ENCODE measurements at places on chromosomes 7 and 10.

DNA sequence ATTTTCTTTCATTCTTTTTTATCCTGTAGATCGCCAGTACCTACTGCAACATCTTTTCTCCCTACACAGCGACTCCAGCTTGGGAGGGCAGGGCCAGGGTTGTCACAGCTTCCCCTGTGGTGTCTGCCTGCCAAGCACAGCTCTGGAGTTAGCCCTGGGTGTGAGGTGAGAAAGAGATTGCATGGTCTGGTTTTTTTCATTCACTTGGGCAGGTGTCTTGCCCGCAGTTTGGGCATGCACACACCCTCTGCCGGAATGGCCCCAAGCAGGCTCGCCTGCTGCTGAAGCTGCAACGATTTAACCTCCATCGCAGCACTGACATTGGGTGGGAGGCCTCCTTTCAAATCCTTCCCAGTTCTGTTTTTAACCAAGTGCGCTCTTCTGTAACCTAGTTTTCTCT, 132.8 kb downstream of the WNT2 start:
- DNase-seq, result no peak

DNA sequence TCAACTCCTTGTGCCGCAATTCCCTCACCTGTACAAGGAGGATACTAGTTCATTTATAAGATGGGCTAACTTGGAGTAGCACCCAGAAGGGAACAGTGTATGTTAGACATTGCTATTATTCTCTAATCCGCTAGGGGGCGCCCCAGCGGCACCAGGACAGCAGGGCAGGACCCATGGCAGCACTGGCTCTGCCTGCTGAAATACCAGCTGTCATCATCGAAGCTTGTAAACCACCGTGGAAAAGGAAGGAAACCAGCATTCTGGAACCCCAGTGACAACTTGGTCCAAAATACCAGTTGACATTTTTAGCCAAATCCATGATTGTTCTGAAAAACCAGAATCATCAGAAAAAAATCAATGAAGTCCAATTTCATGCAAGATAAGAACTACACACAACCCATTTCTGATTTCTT, 134.4 kb downstream of the ITGA8 start:
- peak; percentile 16 for DNase-seq

GRCh38 chr10:31620226-31621151, 301.5 kb downstream of the ZEB1 start:
- DNase-seq, result no peak

DNA sequence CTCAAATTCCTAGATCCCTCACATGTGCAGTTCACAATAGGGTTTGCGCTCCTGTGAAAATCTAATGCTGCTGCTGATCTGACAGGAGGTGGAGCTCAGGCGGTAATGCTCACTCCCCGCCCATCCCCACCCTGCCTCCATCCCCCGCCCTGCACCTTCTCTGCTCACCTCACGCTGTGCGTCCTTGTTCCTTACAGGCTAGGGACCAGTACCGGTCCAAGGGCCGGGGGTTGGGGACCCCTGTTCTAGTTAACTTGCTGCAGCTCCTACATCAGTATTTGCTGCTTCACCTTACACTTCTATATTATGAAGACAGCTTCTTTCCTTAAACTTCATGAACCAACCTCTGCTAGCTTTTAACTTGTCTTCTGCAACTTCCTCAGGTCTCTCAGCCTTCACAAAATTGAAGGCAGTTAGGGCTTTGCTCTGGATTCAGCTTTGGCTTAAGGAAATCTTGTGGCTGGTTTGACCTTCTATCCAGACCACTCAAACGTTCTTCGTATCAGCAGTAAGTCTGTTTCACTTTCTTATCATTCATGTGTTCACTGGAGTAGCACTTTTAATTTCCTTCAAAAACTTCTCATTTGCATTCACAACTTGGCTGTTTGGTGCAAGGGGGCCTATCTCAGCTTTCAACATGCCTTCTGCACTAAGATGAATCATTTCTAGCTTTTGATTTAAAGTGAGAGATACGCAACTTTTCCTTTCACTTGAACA, 1.7 kb upstream of the TNKS2 start:
- peak; percentile 58 for DNase-seq

GRCh38 chr7:141290973-141291372, 217.1 kb downstream of the TMEM178B start:
- DNase-seq, result no peak

DNA sequence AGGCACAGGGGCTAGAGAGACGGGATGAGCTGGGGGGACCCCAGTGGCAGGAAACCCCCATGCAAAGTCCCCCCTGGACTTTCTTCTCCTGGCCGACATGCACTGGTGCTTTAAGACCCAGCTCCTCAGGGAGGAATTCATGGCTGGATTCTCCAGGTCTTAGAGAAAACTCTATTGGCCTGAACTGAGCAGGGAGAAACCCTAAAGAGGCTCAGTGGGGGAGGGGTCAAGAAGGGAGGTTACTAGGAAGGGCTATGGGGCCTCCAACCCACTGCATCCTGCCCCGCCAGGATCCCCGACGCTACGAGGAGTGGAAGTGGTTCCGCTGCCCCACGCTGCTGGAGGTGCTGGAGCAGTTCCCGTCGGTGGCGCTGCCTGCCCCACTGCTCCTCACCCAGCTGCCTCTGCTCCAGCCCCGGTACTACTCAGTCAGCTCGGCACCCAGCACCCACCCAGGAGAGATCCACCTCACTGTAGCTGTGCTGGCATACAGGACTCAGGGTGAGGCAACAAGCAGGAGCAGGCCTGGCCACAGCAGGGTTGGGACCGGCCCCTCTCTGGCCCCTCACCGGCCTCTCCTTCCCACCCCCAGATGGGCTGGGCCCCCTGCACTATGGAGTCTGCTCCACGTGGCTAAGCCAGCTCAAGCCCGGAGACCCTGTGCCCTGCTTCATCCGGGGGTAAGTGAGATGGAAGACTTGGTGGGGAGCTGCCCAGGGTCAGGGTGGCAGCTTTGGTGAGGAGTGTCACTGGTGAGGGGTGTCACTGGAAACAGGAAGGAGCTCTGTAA, 13.8 kb downstream of the ATG9B start:
- DNase-seq, result peak; percentile 34

- DNase-seq, result no peak
These were observed 16.5 kb downstream of the ANLN start for GRCh38 chr7:36406156-36406555.

DNA sequence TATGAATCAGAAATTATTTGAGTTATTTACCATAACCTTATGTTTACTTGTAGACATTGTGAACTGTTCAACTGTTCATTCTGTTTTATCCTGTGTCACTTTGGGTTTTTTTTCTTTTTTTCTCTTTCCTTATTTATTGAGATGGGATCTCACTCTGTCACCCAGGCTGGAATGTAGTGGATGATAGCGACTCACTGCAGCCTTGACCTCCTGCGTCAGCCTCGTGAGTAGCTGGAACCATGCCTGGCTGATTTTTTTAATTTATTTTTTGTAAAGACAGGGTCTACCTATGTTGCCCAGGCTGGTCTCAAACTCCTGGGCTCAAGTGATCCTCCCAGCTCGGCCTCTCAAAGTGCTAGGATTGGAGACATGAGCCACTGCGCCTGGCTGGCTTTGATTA, 97.1 kb downstream of the CSTF2T start:
- no peak for DNase-seq

- DNase-seq, result no peak
These were observed 27.0 kb downstream of the CDK6 start for GRCh38 chr7:92809397-92809759.

- no peak for DNase-seq
These were observed 68.3 kb downstream of the GNA12 start for GRCh38 chr7:2775785-2776184.

- DNase-seq, result no peak
These were observed 35.5 kb upstream of the TPST1 start for GRCh38 chr7:66169616-66170015.

DNA sequence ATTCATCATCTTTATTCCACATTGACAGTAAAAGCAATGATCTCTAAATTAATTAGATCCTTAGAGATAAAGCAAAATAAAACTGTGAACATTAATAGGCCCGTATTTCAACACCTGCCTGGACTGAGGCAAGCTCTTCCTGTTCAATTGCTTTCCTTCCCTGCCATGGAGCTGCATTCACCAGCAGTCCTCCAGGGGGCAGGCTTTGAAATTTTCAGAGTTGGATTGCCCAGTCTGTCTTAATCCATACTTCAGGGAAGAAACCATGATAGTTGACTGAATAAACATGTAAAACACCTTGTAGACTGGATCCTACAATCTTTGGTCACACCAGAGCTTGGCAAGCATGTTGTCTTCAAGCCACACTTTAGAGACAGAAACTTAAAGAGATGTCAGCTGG, 936.6 kb downstream of the NRG3 start:
- DNase-seq, result no peak

- DNase-seq, result no peak
These were observed 106.7 kb downstream of the LHPP start for GRCh38 chr10:124568339-124568738.

- DNase-seq, result no peak
These were observed 24.5 kb downstream of the CNPY1 start for GRCh38 chr7:155521743-155522398.
